ENCODE measurements at places on chromosomes 4 and X.

DNA sequence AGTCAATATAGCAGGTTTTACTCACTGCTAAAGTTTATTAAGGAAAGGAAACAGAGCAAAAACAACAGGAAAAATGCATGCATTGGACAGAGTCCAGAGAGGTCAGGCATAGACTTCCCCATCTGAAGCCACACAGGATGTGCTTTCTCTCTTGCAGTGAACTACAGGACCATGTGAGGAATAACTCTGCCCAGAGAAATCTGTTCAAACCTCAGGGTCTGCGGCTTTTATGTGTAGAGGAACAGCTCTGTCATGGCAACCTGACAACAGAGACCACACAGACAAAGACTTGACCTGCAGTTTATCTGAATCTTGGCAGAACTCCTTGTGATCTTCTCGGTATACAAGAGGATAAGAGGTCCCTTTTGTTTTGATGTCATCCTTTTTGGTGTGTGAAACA is 46.3 kb upstream of the LONRF3 start:
- DNase-seq, result peak; percentile 58

DNA sequence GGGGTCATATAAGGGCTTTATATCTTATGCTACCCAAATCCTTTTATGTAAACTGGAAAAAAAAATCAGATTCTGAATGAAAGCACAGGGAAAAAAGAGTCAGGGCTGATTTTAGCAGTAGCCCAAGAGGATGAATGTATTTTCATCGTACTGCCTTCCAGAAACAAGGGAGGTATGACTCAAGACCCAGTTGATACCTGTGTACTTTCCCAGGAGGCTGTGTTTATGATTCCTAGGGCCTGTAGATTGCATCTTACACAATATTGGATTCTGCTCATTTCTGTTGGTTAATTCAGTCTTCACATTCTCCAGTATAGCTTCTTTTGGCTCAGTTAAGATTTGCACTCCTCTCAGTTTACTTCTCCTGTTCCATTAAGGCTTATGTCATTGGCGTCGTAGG is 127.9 kb upstream of the LIMCH1 start:
- peak; percentile 68 for DNase-seq

- peak; percentile 41 for DNase-seq
Measured at GRCh38 chr4:86496094-86497080, 97.7 kb upstream of the PTPN13 start.

DNA sequence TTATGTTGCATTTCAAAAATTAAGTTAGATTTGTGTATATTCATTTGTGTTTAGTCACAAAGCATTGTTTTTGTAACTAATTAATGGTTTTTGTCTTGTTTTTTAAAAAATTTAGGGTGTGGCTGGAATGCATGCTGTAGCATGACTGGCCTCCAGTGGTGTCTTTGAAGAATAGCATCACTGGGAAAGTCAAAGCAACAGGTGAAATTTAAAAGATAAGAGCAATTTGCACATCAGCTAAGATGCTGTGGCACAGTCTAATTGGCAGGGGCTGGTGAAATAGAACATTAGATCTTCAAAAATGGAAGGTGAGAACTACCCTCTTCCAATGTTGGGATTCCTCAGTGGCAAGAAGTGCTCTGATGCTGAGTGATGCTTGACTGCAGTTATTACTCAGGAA is 45.3 kb downstream of the ANK2 start:
- DNase-seq, result peak; percentile 6

DNA sequence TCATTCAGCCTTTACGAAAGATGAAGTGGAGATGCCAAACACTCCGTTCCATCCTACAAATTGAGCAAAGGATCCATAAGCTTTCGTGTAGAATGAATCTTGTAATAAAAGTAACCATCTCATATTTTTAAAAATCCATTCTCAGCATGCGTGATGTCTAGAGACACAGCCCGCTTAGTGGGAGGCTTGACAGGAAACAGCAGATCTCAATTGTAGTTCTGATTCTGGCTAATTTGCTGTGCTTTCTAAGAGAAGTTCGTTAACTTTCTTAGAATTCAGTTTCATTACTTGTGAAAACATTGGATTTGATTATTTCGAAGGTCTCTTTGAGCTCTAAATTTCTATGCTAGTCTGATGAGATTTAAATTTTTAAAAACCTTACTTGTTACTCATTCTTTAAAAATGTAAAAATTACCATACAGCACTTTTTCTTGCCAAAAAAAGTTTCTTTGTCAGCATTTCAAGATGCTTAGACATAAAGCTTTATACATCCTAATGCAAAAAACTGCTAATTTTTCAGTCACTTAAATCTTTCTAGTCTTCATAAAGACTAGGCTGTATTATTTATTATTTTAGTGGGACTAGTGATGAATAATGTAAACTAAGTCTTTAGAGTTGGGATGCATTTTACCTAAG is 66.9 kb upstream of the NEIL3 start:
- DNase-seq, result no peak

DNA sequence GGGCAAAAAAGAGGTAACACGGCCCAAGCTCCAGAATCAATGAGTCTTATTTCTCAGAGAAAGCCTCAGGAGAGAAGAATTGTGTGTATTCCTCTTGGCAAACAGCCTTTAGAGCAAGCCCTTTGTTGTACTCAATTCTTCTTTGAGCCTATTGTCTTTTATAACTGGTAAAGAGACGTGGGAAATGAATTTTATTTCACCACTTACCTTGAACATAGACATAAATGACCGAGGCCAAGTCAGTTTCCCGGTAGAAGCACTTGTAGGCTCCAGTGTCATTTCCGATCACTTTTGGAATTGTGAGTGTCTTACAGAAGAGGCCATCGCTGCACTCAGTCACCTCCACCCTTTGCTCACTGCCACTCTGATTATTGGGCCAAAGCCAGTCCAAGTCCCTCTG is 7.0 kb downstream of the KDR start:
- DNase-seq, result no peak

DNA sequence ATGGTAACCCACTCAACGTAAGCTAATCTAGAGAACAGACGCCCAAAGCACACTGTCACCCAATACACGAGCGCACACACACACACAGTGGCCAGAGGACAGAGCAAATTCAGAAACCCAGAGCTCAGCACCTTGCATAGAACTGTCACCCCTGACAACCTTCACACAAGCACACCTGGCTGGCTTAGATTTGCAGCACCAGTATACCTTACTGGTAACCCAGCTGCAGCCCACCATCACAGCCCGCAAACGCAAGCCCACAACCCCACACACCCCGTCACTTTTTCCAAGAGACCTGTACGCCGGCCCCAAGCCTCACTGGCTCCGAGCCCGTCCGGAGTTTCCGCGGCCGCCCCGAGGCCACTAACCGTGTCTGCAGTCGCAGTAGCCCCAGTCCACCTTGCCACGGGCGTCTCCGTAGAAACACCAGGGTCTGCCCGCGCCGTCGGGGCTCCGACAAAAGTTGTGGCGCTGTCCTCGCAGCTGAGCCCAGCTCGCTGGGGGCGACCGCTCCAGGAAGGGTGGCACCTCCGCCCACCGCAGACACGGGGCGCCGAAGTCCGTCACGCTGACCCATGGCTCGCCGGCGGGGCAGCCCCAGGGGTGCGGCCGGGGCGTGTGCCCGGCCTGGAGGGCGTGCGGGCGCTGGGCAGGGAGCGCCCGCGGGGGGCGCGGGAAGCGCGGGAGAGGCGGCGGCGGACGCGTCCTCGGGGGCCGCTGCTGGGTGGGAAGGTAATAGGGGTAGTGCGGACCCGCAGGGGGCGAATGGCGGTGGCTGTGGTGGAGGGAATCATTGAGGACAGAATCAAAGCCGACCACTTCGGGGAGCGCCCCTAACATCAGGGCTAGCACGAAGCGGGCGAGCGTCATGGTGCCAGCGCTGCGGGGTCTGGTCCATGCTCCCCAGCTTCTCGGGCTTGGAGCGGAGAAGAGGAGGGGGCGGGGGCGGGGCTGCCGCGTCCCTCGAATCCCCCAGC is 664 bp downstream of the PRSS12 start:
- DNase-seq, result peak; percentile 9

DNA sequence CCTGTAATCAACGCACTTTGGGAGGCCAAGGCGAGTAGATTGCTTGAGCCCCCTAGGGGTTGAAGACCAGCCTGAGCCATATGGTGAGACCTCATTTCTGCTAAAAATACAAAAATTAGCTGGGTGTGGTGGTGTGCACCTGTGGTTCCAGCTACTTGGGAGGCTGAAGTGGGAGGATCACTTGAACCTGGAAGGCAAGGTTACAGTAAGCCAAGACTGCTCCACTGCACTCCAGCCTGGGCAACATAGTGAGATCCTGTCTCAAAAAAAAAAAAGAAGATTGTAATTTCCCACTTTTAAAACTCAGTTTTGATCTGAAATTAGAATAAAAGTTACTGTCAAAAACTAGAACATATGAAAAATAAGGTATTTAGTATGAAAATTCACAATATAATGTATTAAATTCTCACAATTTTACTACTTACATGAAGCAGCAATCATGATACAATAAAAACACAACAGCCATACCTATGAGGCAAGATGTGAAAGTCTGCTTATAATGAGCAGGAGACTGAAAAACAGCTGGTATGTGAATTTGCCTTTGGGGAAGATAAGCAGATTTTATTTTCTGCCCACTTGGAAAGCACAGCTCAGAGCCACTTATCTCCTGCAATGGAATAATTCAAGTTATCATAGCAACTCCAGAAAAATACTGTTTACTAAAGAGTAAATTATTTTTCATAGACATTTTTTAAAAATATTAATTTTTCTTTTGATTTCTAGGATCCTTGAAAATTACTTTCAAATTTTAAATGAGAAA is 50.6 kb downstream of the ZGRF1 start:
- DNase-seq, result no peak

- DNase-seq, result peak; percentile 10
Measured at GRCh38 chr4:185740471-185740873, 71.5 kb downstream of the SORBS2 start.

DNA sequence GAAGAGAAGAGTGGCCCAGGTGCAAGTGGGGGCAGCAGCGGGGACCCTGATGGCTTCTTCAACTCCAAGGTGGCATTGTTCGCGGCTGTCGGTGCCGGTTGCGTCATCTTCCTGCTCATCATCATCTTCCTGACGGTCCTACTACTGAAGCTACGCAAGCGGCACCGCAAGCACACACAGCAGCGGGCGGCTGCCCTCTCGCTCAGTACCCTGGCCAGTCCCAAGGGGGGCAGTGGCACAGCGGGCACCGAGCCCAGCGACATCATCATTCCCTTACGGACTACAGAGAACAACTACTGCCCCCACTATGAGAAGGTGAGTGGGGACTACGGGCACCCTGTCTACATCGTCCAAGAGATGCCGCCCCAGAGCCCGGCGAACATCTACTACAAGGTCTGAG is 11.4 kb downstream of the EFNB1 start:
- DNase-seq, result no peak

DNA sequence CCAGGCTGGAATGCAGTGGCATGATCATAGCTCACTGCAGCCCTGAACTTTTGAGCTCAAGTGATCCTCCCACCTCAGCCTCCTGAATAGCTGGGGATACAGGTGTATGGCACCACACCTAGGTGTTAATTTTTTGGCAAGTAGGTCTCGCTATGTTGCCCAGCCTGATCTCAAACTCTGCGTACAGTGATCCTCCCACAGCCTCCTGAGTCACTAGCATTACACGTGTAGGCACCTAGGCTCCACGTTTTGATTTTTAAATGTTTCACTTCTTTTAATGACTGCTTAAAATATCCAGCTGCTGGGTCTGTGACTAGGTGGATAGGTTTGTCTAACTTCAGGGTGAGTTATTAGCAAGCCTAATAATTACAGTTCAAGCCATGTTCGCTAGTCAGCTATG is 44.5 kb downstream of the GATB start:
- DNase-seq, result no peak

GRCh38 chr4:98006060-98006459 is 137.2 kb downstream of the STPG2 start:
- no peak for DNase-seq

DNA sequence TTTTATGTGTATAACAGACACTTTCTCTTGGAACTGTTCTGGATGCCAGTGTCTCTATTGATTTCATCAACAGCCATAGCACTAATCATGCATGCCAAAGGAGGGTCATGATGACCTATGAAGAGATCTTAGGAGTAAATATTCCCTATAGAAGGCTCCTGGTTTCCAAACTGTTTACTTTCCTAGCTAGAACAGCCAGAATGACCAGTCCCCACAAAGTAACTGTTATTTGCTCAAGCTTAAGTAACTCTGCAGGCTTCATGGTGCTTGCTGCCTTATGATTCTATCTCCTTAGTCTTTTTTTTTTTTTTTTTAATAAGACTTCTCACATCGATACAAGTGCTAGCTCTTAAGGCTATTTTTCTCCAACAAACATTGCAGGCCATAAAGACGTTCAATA is 12.4 kb downstream of the S100G start:
- no peak for DNase-seq

DNA sequence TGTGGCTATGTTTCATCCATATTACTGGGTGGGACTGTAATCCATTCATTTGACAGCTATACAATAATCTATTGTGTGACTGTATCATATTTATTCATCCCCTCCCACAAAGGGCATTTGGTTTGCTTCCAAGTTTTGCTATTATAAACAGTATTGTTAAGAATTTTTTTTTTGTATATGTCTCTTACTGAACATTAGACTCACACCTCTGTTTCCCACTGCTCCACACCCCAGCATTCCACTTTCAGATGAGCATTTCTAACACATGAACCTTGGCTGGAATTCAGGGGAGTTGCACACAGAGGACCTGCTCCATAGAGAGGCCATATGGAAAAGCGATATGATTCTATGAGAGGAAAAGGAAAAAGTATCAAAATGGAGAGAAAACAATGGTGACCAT is 81.6 kb upstream of the DKK2 start:
- DNase-seq, result no peak

DNA sequence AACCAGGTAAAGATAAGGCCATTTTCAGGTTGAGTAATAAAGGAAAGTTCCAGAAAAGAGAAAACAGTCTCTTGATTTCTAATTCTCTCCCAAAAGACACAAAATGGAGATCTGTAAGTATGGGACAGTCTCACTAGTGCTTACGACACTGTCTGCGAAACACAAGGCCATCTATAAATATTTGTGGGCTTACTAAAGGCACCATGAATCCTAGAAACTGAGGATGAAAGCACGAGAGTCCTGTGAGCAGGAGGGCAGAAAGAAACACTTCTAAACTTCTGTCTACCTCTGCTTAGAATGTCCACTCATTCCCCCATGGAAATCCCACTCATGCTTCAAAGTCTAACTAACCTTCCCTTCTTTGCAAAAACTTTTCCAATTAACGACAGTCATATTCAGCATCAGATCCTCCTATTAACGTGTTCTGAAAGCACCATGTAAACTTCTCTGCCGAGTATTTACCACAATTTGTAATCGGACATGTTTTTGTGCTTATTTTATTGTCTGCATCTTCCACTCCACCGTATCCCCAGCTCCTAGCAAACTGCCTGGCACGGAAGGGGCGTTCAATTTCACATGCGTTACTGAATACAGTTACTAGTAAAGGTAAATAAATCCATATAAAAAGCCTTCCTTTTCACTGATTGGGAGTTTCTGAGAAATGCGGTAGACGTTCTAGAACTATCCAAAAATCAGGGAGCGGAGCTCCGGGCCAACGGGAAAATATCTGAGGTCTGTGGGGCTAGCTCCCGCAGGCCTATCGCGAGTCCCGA is 665 bp downstream of the PSMD10 start:
- peak; percentile 51 for DNase-seq

DNA sequence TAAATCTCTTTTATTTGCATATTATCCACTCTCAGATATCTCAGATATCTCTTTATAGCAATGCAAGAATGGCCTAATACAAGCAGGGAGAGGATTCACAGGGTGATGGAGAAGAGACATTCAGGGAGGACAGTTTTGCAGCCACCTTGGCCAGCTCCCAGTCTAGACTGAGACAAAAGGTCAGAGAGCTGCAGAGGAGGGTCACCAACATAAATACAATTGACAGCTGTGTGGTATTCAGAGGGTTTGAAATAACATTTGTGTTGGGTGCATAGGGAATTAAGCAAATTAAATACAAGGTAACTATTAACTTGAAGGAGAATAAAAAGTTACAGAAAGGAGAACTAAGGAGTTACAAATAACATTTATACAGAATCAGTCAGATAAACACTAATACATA is 189.5 kb upstream of the TAPT1 start:
- DNase-seq, result no peak

Data from M059J (cell line).